Cardiac septum (tissue), 1 donor: ENCODE measurements at places on chromosomes 2 and 18. TPM values are rescaled to one million over a fixed set of nuclear protein-coding genes. Genes with fewer than 3 reads are reported as not detected.
A peak's percentile ranks its signal among the peaks of the same experiment; 100 is the strongest.

DNA sequence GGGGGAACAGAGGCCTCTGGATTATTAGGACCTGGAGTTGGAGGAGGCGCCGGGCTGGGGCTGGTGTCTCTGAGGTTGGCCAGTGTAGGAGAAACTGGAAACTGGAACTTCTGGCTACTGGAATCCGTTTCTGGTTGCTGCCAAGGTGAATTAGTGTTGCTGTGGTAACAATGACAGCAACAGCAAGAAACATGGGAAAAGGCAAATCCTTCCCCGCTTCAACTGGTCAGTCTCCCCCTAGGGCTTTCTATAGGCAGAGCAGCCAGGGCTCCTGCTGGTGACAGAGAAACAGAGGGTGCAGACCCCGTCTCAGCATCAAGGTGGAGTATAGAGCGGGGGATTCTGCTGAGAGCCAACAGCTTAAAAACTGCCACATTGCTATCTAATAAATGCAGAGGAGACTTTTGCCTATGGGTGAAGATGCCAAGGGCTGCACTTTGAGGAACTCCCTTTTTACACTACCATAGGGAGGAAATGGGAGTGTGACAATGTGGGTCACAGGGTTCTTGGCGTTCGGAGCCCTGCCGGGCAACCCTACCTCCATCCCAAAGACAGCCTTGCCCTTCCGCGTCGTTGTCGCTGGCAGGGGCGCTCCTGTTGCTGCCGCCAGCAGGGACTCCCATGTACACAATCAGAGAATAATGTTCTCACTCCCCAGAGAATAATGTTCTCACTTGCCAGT, 81.4 kb upstream of the CABLES1 start:
- DNase-seq, result no peak

DNA sequence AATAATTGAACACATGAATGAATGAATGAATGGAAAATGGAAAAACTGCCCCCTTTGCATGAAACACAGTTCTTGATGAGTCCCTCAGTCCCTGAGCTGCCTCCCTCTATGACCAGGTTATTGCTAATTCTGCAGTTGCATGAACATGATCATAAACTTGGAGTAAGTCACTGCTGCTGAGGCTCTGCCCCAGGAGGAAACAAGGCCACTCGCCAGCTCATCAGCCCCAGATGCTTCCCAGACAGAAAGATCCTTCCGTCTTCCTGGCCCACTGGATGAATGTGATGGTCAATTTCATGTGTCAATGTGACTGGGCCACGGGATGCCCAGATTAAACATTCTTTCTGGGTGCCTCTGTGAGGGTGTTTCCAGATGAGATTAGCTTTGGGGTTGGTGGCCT, 16.4 kb downstream of the GPR45 start:
- no peak for DNase-seq

The KLHL41 gene
- 90.5 TPM for total RNA-seq

- no peak for DNase-seq
These were observed 29.9 kb downstream of the CPO start for GRCh38 chr2:206969192-206969591.

The RNF144A gene
- 11.7 TPM for total RNA-seq

- no peak for DNase-seq
These were observed 78.0 kb downstream of the SPOPL start for GRCh38 chr2:138579556-138579955.

The WNT10A gene
- total RNA-seq, result not detected

DNA sequence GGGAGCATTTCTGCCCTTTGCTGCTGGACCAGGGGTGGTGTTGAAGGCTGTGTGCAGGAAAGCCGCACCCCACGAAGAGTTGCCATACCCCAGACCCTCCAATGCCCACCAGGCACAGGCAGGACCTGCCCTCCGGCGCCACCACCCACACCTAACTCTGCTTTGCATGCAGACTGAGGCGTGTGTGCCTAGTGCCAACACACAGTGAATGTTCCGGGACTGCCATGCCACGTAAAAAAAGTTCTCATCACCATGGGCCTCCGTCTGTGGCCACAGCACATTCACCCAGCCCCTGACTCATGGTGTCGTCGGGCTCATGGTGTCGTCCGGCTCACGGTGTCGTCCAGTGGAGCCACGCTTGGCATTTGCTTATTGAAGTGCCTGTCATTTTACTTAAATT, 184.9 kb upstream of the RAB6C start:
- DNase-seq, result peak; percentile 57

DNA sequence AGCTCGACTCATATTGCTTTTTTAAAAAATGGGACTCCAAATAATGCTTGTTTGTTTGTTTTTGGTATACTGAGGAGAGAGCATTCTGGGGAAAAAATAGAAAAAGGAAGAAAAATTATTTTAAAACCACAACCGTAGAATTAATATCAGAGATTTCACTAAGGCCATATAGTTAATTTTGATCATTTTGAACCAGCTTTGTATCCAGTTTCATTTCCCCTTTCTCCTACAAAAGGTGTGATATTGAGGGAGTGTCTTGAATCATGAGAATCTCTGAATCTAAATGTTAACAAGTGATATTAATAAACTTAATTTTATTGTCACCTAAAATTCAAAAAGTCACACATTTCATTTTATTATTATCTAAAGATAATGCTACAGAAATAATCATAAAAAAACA, 198.5 kb upstream of the GALNT5 start:
- no peak for DNase-seq

The SPATA3 gene
- total RNA-seq, result not detected

DNA sequence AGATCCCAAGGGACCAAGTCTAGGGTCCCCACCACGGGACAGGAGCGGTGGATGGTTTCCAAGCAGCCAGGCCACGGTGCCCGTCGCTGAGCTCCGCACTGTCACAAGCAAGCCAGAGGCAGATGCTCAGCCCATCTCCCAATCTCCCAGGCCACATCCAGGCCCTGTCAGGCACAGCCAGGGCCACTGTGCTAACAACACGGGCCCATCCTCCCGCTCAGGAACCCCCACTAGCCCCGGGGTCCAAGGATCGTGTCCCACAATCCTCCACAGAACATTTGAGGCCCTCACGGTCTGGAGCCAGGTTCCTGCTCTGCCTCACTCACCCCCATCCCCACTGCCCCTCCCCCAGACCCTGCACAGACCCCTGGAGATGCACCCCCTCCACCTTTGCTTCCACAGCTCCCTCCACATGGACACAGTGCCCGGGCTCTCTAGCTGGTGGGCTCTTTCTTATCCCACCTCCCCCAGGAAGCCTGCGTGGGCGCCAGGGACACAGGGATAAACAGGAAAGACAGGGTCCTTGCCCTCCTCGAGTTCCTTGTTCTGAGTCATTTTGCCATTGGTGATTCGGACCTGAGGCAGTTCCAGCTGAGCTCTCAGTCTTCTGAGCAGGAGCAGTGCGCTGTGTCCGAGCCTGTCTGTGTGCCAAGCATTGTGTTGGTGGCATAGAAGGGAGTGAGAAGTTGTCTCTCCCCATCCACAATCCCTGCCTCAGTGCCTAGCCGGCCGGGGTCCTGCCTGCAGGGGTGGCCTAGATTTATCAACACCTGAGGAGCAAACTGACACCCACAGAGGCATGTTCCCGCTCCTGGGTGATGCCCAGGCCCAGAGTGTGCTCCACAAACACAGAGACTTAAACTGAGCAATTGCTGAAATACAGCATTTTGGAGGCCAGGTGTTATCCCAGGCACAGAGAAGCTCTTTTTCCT, 7.0 kb downstream of the CROCC2 start:
- DNase-seq, result no peak

- DNase-seq, result no peak
These were observed at the start of gene CROCC2 for GRCh38 chr2:240906141-240906910. Gene CROCC2 (plus strand): TSS chr2:240906336. CDS start chr2:240906514, 178 bp downstream.

The RTKN gene
- 18.5 TPM for total RNA-seq

- no peak for DNase-seq
These were observed 24.7 kb upstream of the PNPT1 start for GRCh38 chr2:55718165-55719008.

The GULP1 gene
- 5.1 TPM for total RNA-seq

DNA sequence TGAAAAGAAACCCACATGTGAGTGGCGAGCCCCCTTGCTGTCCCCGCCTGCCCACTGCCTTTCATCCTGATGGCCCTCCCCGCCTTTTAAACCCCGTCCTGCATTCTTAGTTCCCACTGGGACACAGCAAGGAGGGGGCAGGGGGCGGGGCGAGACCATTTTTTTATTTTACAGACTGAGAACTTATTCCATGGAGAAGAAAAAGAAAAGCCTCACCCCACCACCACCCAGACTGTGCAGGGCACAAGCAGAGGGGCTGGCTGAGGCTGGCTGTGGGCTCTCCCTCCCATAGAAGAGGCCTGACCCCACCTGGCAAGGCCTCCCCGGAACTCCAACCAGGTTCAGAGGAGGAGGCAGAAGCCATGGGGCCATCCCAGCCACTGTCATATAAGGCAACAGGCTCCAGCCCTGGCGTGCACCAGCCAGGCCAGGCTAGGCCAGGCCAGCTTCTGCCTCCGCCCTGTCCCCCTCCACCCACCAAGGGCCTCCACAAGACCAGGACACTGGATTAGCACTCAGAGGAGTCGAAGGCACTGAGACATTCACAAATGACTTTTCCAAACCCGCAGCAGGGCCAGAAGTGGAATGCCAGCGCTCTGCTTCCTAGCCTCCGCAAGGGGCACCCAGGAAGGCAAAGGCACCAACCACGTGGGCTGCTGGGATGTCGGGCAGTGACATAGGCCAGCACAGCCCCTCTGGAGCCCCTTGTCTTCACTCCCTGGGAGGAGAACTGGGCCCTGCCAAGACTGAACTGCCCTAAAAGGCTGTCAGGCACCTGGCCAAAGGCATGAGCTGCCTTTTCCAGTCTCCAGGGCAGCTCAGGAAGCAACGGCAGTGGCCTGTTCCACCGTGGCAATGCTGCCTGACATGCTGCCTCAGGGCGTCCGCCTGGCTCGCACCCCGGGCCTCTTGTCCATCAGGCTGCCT, 37.5 kb upstream of the SEMA4C start:
- peak; percentile 90 for DNase-seq

- DNase-seq, result no peak
These were observed 451.8 kb upstream of the NRXN1 start for GRCh38 chr2:51483720-51484119.

DNA sequence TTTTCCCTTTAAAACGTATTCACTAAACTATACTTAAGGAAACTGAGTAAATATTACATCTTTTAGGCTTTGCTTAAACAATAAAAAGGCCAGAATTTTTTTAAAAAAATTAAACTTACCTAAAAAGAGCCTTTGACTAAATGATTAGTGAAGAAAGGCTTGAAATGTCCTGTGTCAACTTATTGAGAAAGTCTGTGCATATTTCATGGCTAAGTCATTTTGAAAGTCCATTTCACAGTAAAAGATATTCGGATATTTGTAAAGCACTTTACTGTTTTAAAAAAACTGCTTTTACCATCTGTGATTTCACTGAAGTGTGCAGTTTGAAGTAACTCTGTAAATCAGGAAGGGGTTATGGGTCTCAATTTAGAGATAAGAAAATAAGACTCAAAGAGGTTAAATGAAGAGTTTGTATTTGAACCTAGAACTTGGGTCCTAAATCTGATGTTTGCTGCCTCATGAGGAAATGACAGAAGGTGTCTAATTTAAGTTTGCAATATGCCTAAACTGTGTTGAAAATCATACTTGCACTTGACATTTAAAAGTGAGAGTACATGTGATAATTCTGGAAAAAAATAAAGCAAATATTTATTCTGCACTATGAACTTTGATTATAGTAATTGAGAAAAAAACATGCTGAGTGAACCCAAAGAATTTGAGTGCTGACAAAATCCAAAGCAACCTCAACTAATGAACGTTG, 50.5 kb downstream of the RAB27B start:
- DNase-seq, result no peak

The NYAP2 gene
- 0.05 TPM for total RNA-seq

DNA sequence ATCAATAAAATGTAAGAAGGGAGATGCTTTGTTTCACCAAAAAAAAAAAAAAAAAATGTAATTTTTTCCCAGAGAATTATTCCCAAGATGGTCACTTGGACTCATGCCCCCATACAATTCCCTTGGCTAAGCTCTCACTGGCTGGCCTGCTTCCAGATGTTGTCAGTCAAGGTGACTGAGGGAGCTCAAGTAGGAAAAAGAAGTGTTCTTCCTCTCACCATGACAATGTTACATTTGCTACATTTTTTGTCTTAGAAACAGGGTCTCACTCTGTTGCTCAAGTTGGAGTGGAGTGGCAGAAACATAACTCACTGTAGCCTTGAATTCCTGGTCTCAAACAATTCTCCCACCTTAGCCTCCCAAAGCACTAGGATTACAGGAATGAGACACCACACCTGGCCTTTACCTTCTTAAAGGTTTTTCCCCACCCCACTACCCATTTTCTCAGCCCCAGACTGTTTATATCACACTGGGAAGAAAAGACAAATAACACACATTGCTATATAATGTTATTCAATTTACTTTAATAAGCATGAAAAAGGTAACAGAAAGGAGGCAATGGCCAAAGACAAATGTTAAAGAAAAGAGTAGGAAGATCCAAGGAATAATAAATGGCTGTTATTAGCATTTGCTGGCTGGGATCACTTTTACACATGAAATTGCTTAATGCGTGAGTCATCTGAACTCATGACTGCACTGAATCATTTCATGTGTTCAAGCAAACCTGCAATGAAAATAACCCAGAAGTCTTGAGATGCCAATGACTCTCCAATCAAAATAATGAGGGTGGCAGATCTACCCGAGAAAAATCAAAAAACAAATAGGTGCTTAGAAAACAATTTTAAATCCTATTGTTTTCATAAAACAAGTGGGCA, 45.2 kb downstream of the ACVR1 start:
- no peak for DNase-seq
